Parietal lobe (tissue), 2 donors: ENCODE measurements at places on chromosomes 16 and 17. TPM values are rescaled to one million over a fixed set of nuclear protein-coding genes. Genes with fewer than 3 reads are reported as not detected.

The CFAP97D1 gene
- total RNA-seq: not detected

The ERN1 gene
- total RNA-seq: 10.0 TPM

The FOXF1 gene
- total RNA-seq: 0.31 TPM

The RAB11FIP4 gene
- 66.0 TPM for total RNA-seq

The XYLT2 gene
- 8.8 TPM for total RNA-seq

The TBC1D3B gene
- 13.5 TPM for total RNA-seq

The TAC4 gene
- total RNA-seq: not detected

The MT1M gene
- total RNA-seq: 1.3 TPM

The EPOP gene
- total RNA-seq: 0.94 TPM

The ITGAX gene
- 1.3 TPM for total RNA-seq

The HSD17B2 gene
- total RNA-seq: not detected

The TTLL6 gene
- not detected for total RNA-seq

The KRTAP9-2 gene
- not detected for total RNA-seq

The KCNJ12 gene
- total RNA-seq: 0.63 TPM

The ZFHX3 gene
- 7.2 TPM for total RNA-seq

The CRYM gene
- 84.8 TPM for total RNA-seq

The ENPP7 gene
- not detected for total RNA-seq

The TBC1D3G gene
- not detected for total RNA-seq

The CLDN7 gene
- total RNA-seq: not detected

The CD300A gene
- total RNA-seq: 2.5 TPM

The YBX2 gene
- total RNA-seq: 2.5 TPM

The LRRC75A gene
- total RNA-seq: 7.5 TPM

The CDH13 gene
- 50.1 TPM for total RNA-seq

The TRPV3 gene
- total RNA-seq: 0.94 TPM

The IL21R gene
- not detected for total RNA-seq

The OR3A2 gene
- total RNA-seq: 1.3 TPM

The SHISA9 gene
- total RNA-seq: 33.5 TPM

The GAST gene
- total RNA-seq: not detected

The PRR14 gene
- total RNA-seq: 16.3 TPM

The PTX4 gene
- total RNA-seq: not detected

The BCL7C gene
- total RNA-seq: 47.3 TPM

The PAM16 gene
- total RNA-seq: 21.0 TPM

The CCR7 gene
- total RNA-seq: not detected

The TBC1D3E gene
- not detected for total RNA-seq

The KRT20 gene
- total RNA-seq: not detected

The SOCS3 gene
- 3.1 TPM for total RNA-seq

The CD300H gene
- not detected for total RNA-seq

The PIK3R6 gene
- total RNA-seq: 0.94 TPM

The PDILT gene
- not detected for total RNA-seq

The CMTM2 gene
- total RNA-seq: not detected

The ALG1 gene
- total RNA-seq: 16.6 TPM

The CCDC154 gene
- 1.9 TPM for total RNA-seq

The CD300LB gene
- not detected for total RNA-seq

The DDX52 gene
- total RNA-seq: 49.8 TPM

The PRSS33 gene
- not detected for total RNA-seq

The UMOD gene
- total RNA-seq: not detected

The ZC3H18 gene
- 21.9 TPM for total RNA-seq

The KRTAP1-5 gene
- total RNA-seq: not detected

The SOX15 gene
- 1.6 TPM for total RNA-seq

The ABCC1 gene
- 17.8 TPM for total RNA-seq

The TMEM92 gene
- not detected for total RNA-seq

The COX6A2 gene
- not detected for total RNA-seq

The KRT24 gene
- not detected for total RNA-seq

The MPHOSPH6 gene
- total RNA-seq: 67.3 TPM

The CASKIN1 gene
- total RNA-seq: 39.8 TPM

The GAS2L2 gene
- 0.31 TPM for total RNA-seq

The BRCA1 gene
- total RNA-seq: 9.7 TPM

The SLC5A2 gene
- 1.3 TPM for total RNA-seq

The RSAD1 gene
- total RNA-seq: 34.7 TPM

The BAIAP3 gene
- total RNA-seq: 9.1 TPM
